Activated B cell treated with CpG ODN at 0.5 μM for 24 hours (primary cell): ENCODE measurements at places on chromosomes 11 and 22.

- no peak for DNase-seq
These were observed 59.9 kb downstream of the PPFIBP2 start for GRCh38 chr11:7573558-7574296.

DNA sequence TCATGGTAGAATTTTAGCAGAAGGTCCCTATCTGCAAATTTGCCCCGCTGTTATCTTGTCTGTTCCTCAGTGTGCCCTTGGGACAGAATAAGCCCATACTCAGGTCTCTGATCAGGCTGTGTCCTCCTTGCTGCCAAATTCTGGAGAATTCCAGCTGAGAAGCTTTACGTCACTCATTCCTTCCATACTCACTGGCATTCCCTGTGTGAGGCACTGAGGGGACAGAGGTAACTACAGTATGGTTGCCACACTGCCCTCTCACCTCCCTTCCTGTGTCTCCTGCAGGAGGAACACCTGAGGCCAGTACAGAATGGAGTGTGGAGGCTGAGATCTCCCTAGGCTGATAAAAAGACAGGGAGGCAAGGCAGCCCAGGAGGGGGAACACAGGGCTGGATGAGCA, 31.5 kb downstream of the SHISA8 start:
- DNase-seq, result no peak

DNA sequence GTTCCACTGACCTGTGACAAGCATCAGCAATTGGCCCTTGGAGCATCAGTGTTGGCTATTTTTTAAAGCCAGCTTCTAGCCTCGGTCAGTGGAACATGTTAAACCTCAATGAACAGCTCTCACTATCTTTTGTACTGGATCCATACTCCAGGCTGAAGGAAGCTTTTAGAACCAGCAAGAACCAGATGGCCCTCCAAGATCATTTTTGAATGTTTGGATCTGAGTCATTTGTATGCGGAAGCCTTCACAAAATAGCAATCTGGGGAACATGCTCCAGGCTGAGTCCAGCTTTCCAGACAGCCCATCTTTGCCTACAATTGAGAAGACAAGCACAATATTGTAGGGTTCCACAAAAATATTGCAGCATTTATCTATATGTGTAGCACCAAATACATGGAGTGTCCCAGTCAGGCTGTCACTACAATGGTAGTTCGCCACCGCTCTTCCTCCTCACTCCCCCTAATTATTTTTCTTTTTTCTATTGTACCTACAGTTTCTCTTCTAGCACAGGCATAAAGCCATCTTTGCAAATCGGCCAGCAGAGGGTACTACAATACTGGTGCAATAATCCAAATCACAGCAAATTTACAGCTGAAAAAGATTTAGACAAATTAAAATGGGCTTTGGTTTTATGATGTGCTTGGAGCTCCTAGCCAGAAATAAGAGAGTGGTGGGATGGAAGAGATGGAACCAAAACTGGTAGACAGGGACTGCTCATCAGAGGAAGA, 177.4 kb upstream of the BLID start:
- no peak for DNase-seq

- DNase-seq, result no peak
These were observed 5.3 kb downstream of the HARBI1 start for GRCh38 chr11:46611526-46612304.

GRCh38 chr11:15453211-15453765, 338.6 kb downstream of the INSC start:
- no peak for DNase-seq

DNA sequence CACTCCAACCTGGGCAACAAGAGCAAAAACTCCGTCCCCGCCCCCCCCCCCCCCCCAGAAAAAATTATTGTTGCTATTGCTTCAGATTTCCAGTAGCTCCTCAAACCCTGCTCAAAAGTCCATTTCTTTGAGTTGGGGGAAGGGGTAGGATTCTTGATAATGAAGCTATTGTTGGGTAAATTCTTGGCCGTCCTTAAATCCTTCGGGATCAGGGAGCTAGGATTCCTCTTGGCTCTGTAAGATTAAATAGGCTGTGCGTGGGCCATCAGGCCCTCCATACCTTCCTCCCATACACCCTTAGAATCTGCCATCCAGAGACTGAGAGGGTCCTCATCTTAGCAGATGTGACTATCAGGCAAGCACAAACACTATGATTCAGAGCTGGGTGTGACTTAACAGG, 16.4 kb downstream of the YWHAH start:
- no peak for DNase-seq

- DNase-seq, result no peak
These were observed 10.2 kb upstream of the POU2F3 start for GRCh38 chr11:120229451-120230424.

- no peak for DNase-seq
These were observed 11.3 kb downstream of the MAML2 start for GRCh38 chr11:96331699-96332116.

DNA sequence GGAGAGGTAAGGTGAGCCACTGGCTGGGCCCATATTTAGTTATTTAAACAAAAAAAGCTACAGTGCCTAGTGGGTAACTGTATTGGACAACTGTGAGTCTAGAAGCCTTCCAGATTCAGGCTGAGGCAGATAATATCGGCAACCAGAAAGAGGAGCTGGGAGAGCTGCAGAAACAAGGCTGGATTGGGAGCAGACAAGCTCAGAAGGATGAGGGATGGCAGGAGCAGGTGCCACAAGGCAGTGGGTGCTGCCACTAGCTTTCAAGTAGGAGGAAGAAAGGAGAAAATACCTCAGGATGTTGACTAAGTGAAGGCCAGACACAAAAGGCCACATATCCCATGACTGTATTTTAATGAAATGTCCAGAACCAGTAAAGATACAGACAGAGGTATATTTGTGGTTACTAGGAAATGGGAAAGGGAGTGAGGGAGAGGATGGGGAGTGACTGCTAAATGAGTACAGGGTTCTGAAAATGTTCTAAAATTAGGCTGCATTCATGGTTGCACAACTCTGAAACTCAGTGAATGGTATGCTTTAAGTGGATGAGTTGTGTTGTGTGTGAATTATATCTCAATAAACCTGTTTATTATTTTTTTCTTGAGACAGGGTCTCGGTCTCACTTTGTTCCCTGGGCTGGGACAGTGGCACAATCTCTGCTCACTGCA, 11.8 kb upstream of the RAPSN start:
- no peak for DNase-seq
